ENCODE measurements at places on chromosomes 4 and X.

DNA sequence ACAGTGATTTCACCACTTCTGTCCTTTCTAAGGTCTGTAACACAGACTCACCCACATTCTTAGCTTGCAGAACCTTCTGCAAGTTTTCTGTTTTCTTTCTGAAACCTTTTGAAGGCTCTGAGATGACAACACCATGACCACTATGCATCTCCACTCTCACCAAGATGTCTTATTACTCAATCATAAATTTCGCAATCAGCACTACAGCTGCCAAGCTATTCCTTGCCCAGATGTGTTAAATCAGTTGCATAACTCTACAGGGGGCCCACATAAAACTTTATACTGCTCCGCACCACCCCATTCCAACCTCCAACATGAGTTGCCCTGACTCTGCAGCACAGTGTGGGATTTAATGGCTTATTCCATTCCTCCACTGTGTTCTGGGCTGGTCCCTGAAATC, 229.9 kb downstream of the COL25A1 start:
- no peak for DNase-seq

- DNase-seq = no peak
Observed at GRCh38 chrX:16914058-16914457, 32.4 kb upstream of the REPS2 start.

DNA sequence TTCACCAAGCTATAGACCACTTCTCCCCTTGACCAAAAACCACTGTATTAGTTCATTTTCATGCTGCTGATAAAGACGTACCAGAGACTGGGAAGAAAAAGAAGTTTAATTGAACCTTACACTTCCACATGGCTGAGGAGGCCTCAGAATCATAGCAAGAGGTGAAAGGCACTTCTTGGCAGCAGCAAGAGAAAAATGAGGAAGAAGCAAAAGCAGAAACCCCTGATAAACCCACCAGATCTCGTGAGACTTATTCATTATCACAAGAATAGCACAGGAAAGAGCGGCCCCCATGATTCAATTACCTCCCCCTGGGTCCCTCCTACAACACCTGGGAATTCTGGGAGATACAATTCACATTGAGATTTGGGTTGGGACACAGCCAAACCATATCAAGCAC, 97.8 kb downstream of the DOCK11 start:
- no peak for DNase-seq

DNA sequence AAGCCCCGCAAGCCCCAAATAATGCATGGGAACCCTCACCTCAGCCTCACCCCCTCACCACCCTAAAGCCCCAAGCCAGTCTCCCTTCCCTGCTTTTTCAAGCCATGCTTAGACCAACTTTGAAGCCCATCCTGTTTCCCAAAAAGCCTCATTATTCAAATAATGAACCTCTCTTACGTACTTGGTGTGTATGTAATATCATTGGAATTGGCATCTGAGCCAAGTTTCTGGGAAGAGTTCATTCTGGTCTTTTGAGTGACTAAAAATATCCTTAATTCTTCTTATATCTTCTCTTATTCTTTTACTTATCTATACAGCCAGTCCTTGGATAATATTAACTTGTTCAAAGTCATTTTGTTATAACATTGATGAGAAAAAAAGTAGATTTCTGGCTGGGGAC, 875.8 kb upstream of the SLIT2 start:
- no peak for DNase-seq

DNA sequence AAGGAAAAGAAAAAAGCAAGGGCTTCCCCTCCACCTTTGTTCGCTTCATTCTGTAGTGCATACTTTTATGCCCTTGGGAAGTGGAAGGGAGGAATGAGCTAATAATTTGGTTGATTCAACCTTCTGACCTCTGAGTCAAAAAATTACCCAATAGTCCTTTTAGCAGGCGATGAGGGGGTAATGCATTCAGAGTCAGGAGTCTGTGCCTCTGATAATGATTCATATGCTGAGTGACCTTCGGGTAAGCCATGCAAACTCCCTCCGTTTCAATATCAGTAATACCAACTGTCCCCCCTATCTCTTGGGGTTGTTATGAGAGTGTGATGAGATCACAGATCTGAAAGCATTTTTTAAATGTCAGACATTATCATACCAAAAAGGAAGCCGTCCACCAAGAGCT, 41.6 kb upstream of the ACSL4 start:
- DNase-seq = no peak

DNA sequence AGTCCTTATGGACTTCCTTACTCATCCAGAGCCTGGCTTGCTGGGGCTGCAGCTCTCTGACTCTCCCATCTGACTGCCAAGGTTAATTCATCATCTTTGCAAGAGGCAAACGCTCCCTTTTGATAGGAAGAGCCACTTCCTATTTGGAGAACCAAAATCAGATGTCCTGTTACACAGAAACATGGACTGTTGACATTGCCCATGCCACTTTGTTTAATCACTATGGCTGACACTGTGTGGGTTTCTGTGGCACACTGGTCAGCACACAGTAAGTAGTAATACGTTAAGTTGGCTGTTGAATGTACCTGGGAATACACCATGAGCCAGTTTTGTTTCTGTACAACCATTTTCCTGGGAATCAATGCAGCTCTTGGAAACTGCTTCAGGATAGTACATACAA, 45.1 kb upstream of the TMEM33 start:
- no peak for DNase-seq

DNA sequence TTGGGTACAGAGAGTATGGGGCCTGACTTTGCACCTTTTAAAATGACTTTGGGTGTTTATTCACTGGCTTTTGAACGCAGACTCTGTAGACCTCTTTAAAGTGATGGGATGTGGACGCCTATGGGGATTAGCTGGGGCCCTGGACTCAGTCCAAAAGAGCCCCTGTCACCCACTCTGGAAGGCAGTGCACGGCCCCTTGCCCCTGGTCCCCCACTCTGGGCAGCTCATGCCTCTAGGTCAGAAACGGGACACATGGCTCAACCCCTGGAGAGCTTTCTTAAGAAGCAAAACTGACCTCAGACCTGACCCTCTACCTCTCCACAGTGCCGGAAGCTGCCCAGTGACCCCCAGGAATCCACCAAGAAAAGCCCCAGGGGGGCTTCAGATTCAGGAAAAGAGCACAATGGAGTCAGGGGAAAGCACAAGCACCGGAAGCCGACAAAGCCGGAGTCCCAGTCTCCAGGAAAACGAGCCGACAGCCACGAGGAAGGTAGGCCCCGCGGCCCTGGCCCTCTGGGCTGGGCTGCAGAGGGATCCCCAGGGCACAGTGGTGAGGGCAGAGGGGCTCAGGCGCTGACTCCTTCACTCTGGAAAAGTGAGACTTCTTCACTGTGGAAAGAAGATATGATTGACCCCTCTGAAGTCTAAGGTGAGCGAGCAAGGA, 38.4 kb downstream of the BCORL1 start:
- DNase-seq = no peak

DNA sequence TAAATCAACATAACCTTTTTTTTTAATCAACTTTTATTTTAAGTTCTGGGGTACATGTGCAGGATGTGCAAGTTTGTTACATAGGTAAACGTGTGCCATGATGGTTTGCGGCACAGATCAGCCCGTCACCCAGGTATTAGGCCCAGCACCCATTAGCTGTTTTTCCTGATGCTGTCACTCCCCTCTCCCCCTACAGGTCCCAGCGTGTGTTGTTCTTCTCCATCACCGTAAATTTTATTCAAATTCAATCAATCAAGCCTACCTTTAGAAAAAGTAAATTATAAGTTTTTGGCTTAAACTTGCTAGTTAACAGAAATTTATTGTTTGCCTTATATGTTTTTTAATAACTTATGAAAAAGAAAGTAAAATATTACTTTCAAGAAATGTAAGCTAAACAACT, 25.9 kb downstream of the TIGD2 start:
- no peak for DNase-seq

GRCh38 chrX:27679281-27679680, 89.1 kb downstream of the DCAF8L2 start:
- no peak for DNase-seq

DNA sequence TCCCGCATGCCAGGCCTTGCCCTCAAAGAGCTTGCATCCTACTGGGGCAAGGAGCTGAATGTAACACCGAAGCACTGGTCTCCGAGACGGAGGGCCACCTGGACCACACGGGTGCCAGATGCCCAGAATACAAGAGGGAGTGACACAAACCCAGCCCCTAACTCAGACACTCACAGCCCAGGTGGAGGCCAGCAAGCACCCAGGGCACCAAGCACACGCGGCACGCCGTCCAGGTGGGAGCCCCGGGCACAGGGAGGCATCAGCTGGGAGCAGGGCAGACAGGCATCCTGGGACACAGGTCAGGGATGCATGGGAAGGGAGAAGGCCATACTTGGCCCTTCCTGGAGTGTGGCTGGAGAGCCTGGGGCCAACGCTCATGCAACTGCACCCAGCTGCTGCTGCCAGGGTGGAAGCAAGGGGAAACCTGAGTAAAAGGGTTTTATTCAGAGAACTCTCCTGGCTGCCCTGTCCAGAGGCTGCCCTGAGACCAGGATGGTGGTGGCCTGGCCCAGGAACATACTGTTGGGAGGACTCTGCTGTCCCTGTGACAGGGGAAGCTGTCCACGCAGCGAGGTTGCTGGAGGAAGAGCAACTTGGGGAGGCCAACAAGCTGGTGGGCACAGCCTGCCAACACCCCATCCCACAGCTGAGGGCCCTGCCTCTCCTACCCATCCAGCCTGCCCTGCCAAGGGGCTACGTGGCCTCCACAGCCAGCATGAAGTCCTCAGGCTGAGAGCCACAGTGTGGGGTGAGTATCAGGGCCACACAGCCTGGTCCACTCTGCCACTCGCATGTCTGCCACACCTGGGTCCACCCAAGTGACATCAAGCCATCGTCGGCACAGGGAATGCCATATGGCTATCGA, 22.2 kb upstream of the PPP2R2C start:
- DNase-seq = no peak

DNA sequence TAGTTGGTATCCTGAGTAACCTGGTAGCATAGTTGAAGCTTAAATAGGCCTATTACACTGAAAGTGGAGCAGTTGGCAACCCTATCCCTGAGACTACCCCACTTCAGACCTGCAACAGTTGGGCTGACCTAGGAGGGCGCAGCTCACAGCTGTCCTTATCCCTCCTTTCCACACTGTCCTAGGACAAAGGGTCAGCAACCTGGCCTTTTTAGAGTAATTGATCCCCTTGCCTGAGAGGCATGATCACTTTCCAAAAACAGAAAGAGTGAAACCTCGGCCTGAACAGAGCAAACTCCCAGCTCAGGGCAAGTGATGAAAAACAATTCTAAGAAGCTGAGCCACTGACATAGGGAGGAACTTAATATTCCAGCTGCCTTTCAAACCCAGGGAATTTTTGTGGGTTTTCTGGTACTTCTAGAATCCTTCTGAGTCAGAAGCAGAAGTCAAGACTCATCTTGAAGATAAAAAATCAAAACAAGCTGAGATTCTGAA, 94.9 kb upstream of the MYOZ2 start:
- no peak for DNase-seq

DNA sequence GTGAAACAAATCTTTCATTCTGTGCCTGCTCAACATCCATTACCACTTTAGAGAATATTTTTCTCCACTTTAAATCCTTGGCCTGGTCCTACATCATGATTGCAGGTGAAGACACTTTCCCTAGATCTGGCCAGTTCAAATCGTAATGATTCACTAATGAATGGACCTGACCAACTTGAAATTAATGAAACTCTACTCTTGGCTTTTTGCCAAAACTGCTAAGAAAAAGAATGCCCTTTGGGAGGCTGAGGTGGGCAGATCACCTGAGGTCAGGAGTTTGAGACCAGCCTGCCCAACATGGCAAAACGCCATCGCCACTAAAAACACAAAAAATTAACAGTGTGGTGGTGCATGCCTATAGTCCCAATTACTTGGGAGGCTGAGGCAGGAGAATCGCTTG, 1082.6 kb upstream of the LCORL start:
- DNase-seq = no peak

GRCh38 chr4:26081795-26082498, 167.9 kb downstream of the SMIM20 start:
- no peak for DNase-seq

- DNase-seq = no peak
Observed at GRCh38 chr4:153497988-153498967, 32.1 kb downstream of the TMEM131L start.

- no peak for DNase-seq
Observed at GRCh38 chrX:106606571-106606970, 5.2 kb upstream of the RADX start.

DNA sequence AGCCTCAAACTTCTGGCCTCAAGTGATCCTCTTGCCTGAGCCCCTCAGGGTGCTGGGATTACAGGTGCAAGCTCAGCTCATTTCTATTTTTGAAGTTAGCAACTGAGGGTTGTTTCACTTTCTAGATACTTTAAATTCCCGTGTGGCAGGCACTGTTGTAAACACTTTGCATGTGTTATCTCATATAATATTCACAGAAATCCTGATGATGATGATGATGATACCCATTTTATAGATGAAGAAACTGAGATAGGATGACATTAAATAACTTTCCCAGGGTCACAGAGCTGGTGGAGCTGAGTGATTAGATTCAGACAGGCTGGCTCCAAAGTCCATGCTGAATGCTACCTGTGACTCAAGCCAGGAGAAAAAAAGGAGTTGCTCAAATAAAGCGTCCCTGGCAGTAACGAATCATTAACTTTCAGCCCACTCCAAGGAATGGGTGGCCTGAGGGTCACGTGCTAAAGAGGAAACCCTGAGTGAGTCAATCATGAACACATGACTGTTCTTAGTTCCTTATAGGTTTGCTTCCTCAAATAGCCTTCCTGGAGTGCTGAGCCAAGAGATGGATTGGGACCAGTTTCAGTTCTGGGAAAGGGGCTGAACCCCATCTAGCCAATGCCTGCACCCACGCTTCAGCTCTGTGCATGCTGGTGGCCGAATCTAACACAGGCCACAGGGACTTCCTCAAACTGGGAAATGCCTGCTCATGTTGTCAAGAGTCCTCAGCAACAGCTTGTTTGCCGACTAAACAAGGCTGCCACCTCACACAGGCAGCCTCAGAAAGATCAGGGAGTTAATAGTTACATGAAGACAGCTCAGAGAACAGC, 52.8 kb downstream of the RBM47 start:
- DNase-seq = no peak

GRCh38 chrX:140467211-140467610, 37.7 kb downstream of the SOX3 start:
- no peak for DNase-seq

DNA sequence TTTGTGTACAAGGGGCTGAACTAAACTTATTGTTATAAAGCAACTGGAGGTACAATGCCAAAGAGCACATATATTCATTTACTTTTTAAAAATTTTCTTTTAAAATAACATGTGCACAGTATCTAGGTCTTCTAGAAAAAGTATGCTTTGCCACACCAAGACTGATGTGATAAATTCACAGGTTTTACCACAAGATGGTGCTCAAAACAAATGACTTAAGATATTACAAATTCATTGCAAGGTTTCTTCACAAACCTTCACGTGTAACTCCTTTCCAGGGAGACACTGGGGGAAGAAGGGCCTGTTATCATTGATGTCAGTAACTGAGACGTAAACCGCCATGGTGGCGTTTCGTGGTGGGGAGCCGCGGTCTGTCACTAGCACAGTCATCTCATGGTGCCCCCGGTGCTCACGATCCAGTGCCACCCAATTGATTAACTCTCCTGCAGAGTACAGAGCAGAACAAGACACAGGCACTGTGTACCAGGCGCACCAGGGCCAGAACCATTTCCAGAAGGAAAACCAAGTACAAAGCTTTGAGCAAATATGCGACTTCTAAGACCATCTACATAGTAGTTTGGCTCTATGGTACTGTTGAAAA, 162.2 kb downstream of the DCHS2 start:
- no peak for DNase-seq

- DNase-seq = no peak
Observed at GRCh38 chr4:35689870-35690269, 554.4 kb downstream of the ARAP2 start.

- DNase-seq = no peak
Observed at GRCh38 chr4:13992041-13992440, 364.5 kb upstream of the BOD1L1 start.

- DNase-seq = no peak
Observed at GRCh38 chr4:126916049-126916625, 716.6 kb upstream of the INTU start.
